ENCODE measurements at places on chromosomes 12 and 14.
A peak's percentile ranks its signal among the peaks of the same experiment; 100 is the strongest.

DNA sequence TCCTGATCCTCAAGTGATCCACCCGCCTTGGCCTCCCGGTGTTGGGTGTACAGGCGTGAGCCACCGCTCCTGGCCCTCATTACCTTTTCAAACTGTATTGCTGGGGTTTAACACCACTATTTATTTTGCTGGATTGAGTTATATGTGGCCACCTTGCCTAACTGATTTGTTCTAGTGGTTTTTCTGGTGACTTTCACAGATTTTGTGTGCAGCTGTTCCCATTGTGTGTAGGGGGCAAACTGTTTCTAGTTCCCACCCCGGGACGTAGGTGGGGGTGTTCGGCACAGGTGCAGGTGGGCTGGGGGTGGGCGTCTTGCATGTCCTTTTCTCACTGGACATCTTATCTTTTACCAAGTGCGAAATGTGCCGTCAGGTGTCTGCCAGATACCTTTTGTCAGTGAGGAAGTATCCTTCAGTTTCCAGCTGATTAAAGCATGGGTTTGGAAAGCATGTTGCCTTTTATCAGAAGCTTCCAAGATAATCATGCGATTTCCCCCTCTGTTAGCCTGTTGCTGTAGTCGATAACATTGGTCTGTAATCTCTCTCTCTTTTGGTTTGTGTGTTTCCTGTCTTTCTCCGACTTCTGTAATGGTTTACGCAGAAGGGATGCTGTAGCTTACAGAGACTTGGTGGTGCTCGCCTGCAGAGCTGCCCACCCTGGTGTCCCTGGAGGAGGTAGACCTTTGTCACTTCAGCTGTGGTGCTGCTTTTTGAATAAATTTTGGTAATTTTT lies 33.6 kb downstream of the AACS start:
- no peak for DNase-seq

GRCh38 chr12:18982226-18982949 lies 147.1 kb upstream of the PLEKHA5 start:
- DNase-seq: no peak

- DNase-seq: no peak
Observed at GRCh38 chr12:68980476-68981212, 47.7 kb upstream of the CPM start.

DNA sequence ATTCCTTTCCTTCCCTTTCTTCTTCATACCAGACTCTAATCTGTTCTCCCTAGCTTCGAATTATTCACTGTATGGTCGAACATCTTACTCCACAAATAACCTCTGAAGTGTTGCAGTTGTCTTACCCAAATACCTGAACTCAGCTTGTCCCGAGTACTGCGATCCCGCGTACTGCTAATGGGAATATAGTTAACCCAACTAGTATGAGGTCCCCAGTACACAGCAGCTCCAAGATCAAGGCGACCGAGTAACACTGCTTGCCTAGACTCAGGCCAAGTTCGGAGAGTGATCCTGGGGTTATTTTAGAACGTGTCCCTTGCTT lies 462 bp upstream of the ETNK1 start:
- DNase-seq: no peak

- no peak for DNase-seq
Observed at GRCh38 chr12:42660968-42661937, 71.7 kb upstream of the PRICKLE1 start.

DNA sequence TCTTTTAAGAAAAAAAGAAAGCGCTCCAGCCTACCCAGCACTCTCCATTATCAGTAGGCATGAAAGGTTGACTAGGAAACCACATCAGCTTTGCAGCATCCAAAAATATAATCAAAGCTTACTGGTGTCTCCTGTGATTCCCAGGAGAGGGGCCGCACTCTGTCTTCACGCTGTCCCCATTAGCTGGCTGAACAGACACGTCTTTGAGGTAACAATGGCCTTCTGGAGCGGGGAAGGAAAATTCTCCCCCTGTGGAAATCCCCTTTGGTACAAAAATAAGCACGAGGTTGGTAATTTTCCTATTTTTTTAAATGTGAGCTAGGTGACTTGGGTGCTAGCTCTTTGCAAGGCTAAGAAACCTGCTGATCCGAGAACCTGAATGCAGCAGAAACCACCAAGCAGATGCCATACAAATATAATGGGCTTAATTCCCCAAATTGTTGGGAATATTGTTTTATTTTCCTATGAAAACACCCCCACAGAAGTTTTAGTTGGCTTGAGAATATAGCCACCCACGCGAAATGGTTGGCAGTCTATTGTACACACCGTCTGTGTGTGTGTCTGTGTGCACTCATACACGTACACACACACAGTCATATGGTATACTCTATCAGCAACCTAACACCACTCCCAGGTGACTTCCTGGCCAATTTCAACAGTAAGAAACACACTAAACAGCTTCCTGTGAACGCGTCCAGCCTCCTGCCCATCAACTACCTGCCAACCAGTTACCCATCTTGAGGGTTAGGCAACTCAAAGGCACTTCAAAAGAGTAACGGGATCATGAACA lies 71.2 kb downstream of the KSR2 start:
- DNase-seq: no peak

- DNase-seq: no peak
Observed at GRCh38 chr12:115251727-115252126, 567.8 kb upstream of the TBX3 start.

GRCh38 chr12:77606348-77606747 lies 224.3 kb upstream of the NAV3 start:
- DNase-seq: no peak

- no peak for DNase-seq
Observed at GRCh38 chr14:61739133-61739532, 23.1 kb upstream of the SNAPC1 start.

DNA sequence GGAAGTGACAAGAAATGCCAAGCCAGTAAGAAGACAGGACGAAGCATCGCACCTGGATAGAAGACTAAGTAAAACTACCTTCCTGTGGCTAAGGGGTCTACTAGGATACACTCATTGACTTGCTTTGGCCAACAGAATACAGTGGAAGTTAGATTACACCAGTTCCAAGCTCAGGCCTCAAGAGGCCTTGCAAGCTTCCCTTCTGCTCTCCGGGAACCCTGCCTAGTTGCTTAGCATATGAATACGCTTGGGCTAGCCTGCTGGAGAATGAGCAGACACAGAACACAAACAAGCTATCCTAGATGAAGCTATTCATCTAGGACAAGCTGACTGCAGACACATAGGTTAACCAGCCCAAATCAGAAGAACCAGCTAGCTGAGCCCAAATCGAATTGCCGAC lies 97.0 kb downstream of the DPF3 start:
- peak; percentile 47 for DNase-seq

DNA sequence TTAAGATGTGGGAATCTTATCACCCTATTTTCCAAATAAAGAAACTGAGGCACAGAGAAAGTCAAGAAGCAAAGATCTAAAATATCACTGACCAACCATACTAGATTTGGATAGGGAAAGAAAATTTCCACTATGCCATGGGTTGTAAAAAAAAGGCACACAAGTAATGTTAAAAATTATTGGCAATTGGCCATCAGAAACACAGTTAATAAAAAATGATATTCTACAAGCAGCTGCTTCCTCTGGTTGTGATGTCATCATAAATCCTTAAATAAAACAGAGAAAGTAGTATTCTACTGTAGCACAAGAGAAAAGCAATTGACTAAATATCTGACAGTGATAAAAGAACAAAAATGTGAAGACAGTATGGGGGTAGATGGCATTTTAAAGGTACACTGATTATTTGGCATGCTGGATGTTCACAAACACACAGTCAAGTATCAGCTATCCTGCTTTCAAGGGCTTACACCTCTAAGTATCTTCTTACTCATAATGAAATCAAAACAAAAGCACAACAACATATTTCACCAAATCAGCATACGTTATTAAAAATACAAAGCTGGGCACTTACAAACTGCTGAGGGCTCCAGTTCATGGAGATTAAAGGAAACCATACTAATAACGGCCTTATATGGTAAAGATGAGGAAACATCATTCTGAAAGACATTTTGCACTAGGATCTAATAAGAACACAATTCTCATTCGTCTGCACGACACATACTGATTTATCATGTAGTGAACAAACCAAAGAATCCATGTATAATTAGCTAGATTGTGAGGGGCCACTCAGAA lies 45.7 kb downstream of the CORO1C start:
- DNase-seq: no peak

GRCh38 chr12:130131801-130132200 lies 30.5 kb upstream of the FZD10 start:
- no peak for DNase-seq

GRCh38 chr12:92070054-92070863 lies 75.4 kb downstream of the BTG1 start:
- DNase-seq: no peak

DNA sequence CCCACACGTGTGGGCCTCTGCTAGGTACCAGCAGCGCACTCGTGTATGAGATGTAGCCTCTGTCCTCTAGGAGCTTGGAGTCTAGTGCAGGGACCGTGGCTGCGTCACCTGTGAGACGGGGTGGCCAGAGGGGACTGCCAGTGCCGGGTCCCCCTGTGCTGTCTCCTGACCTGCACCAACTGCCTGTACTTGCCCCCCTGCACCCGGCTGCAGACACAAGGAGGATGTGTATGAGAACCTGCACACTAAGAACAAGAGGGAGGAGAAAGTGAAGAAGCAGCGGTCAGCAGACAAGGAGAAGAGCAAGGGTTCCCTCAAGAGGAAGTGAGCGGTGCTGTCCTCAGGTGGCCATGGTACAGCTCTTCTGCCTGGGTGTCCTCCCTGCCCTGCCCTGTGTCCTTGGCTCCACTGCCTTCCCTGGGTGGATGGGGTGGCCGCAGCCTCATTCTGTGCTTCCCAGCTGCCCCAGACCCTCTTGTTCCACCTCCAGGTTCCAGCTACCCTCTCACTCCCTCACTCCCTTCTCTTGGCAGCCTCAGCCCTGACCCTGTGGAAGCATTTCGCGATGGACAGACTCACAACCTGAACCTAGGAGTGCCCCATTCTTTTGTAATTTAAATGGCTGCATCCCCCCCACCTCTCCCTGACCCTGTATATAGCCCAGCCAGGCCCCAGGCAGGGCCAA lies 9.6 kb downstream of the PTPN6 start:
- no peak for DNase-seq

GRCh38 chr12:69694123-69694522 lies 5.0 kb downstream of the BEST3 start:
- DNase-seq: no peak

DNA sequence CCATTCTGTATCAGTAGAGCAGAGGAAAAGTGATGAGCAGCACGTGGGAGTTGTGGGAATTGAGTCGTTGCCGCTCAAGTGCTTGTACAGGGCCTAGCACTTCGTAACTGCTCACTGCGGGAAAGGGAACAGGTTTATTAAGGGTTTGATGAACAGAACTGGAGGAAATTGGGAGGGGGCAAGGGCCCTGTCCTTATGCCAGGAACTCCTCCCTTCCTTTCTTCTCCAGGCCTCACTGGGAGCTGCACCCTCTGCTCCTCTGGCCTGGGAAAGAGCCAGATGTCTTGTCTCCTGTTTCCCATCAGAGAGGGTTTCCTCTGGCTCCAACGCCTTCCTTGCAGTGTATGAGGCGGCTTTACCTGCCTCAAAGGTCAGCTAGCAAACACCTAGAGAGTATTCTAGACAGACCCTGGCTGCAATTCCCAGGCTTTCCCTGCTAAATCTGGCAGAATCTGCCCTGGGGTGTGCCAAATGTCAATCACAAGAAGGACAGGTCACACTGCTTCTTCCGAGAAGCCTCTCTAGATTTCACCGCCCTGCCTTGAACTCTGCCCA lies 78.4 kb downstream of the NTF3 start:
- DNase-seq: no peak

DNA sequence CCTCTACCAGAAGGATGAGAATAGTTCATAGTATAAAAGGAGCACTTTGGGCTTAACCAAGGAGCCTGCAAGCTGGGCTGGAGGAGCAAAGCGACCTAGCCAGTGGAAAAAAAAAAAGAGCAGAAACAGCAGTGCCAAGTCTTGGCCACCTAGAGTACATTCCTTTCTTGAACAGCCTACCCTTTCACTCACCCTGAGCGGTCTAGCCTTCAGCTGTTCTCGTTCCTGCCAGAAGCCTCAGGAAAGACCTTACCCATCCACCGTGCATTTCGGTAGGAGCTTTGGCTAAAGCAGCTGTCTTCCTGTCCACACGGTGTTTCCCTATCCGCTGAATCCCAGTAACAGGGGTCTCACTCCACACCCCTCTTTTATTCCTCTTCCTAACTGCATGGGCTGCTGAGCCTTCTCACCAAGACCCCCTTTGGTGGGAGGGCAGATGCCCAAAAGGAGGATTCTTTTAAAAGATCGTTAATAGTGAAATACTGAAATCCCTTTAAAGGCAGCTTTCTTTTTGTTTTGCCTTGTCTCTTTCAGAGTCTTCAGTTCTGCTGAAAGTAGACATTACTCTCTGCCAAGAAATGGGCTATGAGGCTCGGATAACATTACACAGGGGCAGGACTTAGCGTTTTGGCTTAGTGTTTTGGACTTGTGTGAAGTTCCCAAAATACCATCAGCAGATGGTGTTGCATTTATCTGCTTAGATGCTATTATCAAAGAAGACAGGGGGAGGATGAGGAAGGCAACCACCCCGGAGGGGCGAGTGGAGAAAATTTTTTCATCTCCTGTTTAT lies 88.5 kb upstream of the METAP2 start:
- no peak for DNase-seq

GRCh38 chr12:6779708-6780432 lies 7.5 kb downstream of the LAG3 start:
- DNase-seq: no peak

- no peak for DNase-seq
Observed at GRCh38 chr12:120060196-120060595, 56.4 kb downstream of the RAB35 start.

GRCh38 chr12:27282754-27283153 lies 38.7 kb downstream of the STK38L start:
- no peak for DNase-seq

- no peak for DNase-seq
Observed at GRCh38 chr14:49550286-49551184, 35.6 kb downstream of the RPS29 start.
